Stomach (tissue), 19 donors: ENCODE measurements at places on chromosomes 12 and 14. TPM values are rescaled to one million over a fixed set of nuclear protein-coding genes. Genes with fewer than 3 reads are reported as not detected.
A peak's percentile ranks its signal among the peaks of the same experiment; 100 is the strongest.

GRCh38 chr12:75947156-75947723 lies 84.3 kb downstream of the PHLDA1 start:
- H3K36me3 ChIP-seq, result no peaks in the 10 kb centered on the region
- DNase-seq, result no peak
- H3K27me3 ChIP-seq, result no peaks in the 10 kb centered on the region
- H3K4me1 ChIP-seq, result peaks cover 35% of the 10 kb centered on the region
- H3K4me3 ChIP-seq, result no peak overlapping the region

- H3K27me3 ChIP-seq, result no peaks in the 10 kb centered on the region
- no peaks in the 10 kb centered on the region for H3K4me1 ChIP-seq
- no peak for DNase-seq
- H3K27ac ChIP-seq, result no peak overlapping the region
These were observed 38.4 kb upstream of the CEP83 start for GRCh38 chr12:94498073-94498472.

DNA sequence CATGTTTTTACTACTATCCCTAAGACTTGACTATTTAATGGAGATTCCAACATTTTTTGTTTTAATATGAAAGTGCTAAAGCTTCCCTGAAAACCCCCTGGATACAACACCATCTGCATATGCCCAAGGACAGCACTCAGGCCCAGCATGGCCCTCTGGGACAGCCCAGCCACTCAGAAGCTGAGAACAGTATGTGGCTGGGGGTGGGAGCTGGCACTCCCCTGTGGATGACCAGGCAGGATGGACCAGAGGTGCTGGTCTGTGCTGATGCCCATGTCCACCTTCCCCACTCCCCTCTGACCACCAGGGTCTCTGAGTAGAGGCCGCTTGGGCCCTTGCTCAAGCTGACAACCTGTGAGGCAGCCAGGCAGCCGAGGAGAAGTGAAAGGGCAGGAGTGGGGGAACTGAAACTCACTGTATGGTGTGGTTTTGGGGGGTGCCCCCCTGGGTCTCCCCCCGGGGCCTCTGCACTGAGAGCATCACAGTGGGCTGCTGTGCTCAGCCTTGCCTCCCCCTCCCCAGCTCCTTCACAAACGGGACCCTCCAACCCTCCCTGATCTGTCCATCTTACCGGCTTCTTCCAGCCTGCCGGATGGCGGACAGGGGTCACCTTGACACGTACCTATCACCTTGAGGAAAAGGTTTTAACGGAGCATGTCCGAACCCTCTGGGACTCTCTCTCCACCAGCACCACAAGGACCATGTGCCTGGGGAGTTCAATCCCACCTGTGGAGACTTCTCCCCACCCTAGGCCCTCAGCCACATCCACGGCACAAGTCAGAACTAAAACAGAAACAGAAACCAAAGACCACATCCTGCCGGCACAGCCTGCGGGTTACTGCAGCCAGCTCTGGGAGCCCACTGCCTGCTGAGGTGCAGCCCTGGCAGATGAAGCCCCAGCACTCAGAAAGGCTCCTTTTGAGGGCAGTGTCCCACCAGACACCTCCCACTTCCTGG lies at the start of gene TMEM229B:
TSS of gene TMEM229B (minus strand) at position 785 of the 957 bp plus-strand sequence. CDS start 14,798 bp downstream, outside the sequence.
- H3K4me3 ChIP-seq, result peak within 1 kb of the TSS; percentile 28
- no peaks in the 10 kb centered on the region for H3K36me3 ChIP-seq
- peak within 1 kb of the TSS; percentile 50 for H3K27ac ChIP-seq
- DNase-seq, result peak; percentile 74
- H3K27me3 ChIP-seq, result no peaks in the 10 kb centered on the region
- peaks cover 14% of the 10 kb centered on the region for H3K4me1 ChIP-seq

GRCh38 chr14:95463171-95463901 lies 53.1 kb downstream of the SYNE3 start:
- no peaks in the 10 kb centered on the region for H3K27me3 ChIP-seq
- no peak overlapping the region for H3K4me3 ChIP-seq
- H3K36me3 ChIP-seq, result peaks cover 26% of the 10 kb centered on the region
- peaks cover 46% of the 10 kb centered on the region for H3K4me1 ChIP-seq

GRCh38 chr14:37340353-37340752 lies 142.6 kb downstream of the MIPOL1 start:
- no peaks in the 10 kb centered on the region for H3K36me3 ChIP-seq
- H3K27me3 ChIP-seq, result no peaks in the 10 kb centered on the region
- H3K4me3 ChIP-seq, result no peak overlapping the region
- H3K27ac ChIP-seq, result no peak overlapping the region
- no peaks in the 10 kb centered on the region for H3K4me1 ChIP-seq
- no peak for DNase-seq

DNA sequence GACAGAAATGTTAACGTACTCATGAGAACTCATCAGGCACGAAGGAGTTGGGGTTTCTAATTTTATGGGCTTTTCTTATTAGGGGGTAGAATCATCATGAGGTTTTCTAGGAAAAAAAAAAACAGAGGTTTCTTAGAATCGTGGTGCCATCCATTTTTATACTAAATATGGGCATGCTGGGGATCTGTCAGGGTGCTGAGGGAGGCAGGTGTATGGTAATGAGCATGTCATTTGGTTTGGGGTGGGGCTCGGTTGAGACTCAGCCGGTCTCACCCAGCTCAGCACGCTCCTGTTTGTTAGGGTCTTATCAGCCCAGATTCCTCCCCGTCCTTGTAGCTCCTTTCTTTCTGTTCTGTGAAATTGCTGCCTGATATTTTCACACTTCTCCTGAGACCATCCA lies 98.2 kb downstream of the DICER1 start:
- no peak overlapping the region for H3K27ac ChIP-seq
- H3K4me3 ChIP-seq, result no peak overlapping the region
- no peaks in the 10 kb centered on the region for H3K36me3 ChIP-seq
- H3K4me1 ChIP-seq, result no peaks in the 10 kb centered on the region
- no peaks in the 10 kb centered on the region for H3K27me3 ChIP-seq

- no peak overlapping the region for H3K4me3 ChIP-seq
- H3K27me3 ChIP-seq, result peaks cover 5% of the 10 kb centered on the region
- H3K27ac ChIP-seq, result no peak overlapping the region
- no peak for DNase-seq
These were observed 179.3 kb upstream of the ATF7IP start for GRCh38 chr12:14186193-14186502.

- no peaks in the 10 kb centered on the region for H3K27me3 ChIP-seq
- DNase-seq, result no peak
- no peak overlapping the region for H3K4me3 ChIP-seq
- no peak overlapping the region for H3K27ac ChIP-seq
- H3K36me3 ChIP-seq, result peaks cover 97% of the 10 kb centered on the region
- no peaks in the 10 kb centered on the region for H3K4me1 ChIP-seq
These were observed 15.2 kb downstream of the ADCY6 start for GRCh38 chr12:48773686-48774085.

DNA sequence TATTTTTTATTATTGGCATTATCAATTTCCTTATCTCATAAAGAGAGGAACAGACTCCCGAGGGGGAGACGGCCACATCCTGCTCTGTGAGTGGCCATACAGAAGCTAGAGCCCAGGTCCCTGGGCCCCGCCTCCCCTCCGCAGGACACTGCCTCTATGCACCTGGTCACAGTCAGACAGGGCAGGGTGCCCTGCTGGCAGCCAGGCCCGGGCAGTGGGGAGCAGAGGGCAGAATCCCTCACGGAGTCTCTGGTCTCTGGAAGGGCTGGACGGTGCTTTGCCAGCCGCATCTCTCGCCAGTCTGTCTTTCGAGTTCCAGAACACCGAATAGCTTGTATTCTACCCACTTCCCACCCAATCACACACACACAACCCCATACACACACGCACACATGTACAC lies 16.4 kb upstream of the CACNA2D4 start:
- peak overlapping the region; percentile 86 for H3K27ac ChIP-seq
- no peak overlapping the region for H3K4me3 ChIP-seq
- peaks cover 10% of the 10 kb centered on the region for H3K36me3 ChIP-seq
- H3K4me1 ChIP-seq, result peaks cover 46% of the 10 kb centered on the region

GRCh38 chr12:99966429-99966828 lies 18.3 kb downstream of the ANKS1B start:
- no peaks in the 10 kb centered on the region for H3K36me3 ChIP-seq
- H3K27me3 ChIP-seq, result no peaks in the 10 kb centered on the region

- H3K27me3 ChIP-seq, result no peaks in the 10 kb centered on the region
- no peak overlapping the region for H3K4me3 ChIP-seq
- no peak for DNase-seq
- H3K36me3 ChIP-seq, result no peaks in the 10 kb centered on the region
These were observed 62.4 kb upstream of the MED13L start for GRCh38 chr12:116339800-116340371.

DNA sequence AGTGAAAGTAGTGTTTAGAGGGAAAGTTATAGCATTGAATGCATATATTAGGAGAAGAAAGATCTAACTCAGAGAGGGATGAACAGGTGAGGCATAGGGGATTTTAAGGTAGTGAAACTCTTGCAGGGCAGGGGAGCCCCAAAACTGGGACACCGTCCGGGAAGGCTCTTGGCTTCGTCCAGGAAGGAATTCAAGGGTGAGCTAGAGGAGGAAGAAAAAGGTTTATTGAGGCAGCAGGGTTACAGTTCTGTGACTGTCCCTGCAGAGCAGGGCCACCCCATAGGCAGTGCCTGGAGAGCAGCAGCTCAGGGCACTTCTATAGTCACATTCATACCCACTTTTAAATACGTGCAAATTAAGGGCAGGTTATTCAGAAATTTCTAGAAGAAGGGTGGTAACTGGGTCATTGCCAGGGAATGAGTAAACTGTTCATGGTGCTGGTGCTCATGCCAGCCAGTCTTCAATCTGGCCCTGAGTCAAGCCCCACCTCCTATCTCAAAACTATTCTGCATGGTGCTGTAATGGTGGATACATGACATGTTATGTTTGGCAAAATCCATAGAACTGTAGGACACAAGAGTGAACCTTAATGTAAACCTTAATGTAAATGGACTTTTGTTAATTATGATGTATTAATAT lies 1.2 kb upstream of the OAS1 start:
- no peak for DNase-seq
- H3K27ac ChIP-seq, result peak overlapping the region; percentile 40
- H3K4me1 ChIP-seq, result peaks cover 51% of the 10 kb centered on the region
- no peaks in the 10 kb centered on the region for H3K27me3 ChIP-seq
- H3K4me3 ChIP-seq, result no peak overlapping the region

- H3K27ac ChIP-seq, result no peak overlapping the region
- DNase-seq, result no peak
- no peaks in the 10 kb centered on the region for H3K27me3 ChIP-seq
- peaks cover 24% of the 10 kb centered on the region for H3K4me1 ChIP-seq
- no peaks in the 10 kb centered on the region for H3K36me3 ChIP-seq
These were observed 5.4 kb downstream of the G2E3 start for GRCh38 chr14:30564235-30564867.

DNA sequence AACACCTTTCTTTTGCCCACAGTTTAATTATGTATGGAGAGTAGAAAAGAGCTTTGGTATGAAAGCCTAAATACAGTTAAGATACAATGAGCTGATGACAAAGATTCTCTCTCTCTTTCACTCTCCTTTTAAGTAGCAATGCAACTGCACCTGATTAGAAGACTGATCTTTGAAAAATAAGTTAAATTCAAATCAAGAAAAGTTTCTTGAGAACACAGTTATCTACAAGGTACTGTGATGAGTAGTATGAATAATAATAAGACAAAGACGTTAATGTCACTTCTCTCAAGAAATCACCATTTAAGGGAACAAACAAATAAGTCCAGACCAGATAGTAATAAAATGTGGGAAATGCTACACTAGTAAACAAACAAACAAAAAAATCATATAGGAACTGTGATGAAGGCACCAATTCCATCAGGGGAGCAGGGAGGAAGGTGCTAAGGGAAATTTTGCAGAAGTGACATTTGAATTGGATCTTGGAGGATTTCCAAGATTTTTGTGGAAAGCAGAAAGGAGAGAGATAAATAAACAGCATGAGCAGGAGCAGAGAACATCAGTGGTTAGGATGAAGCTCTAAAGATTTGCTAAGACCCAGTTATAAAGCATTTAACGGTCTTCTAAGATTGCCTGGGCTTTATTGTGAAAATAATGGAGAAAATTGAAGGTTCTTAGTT lies 65.2 kb upstream of the STK38L start:
- no peaks in the 10 kb centered on the region for H3K36me3 ChIP-seq
- H3K27me3 ChIP-seq, result no peaks in the 10 kb centered on the region
- peak overlapping the region; percentile 49 for H3K27ac ChIP-seq
- H3K4me1 ChIP-seq, result no peaks in the 10 kb centered on the region
- no peak overlapping the region for H3K4me3 ChIP-seq

SERPINA12 gene
- total RNA-seq, result not detected

AQP6 gene
- not detected for total RNA-seq
